ENCODE measurements at places on chromosomes 12 and 14.

GRCh38 chr12:123150275-123150743 is 581 bp downstream of the PITPNM2 start:
- no peaks in the 10 kb centered on the region for H3K36me3 ChIP-seq
- DNase-seq = no peak
- H3K4me1 ChIP-seq = peaks cover 28% of the 10 kb centered on the region
- H3K27me3 ChIP-seq = no peaks in the 10 kb centered on the region
- peak overlapping the region; percentile 87 for H3K4me3 ChIP-seq

DNA sequence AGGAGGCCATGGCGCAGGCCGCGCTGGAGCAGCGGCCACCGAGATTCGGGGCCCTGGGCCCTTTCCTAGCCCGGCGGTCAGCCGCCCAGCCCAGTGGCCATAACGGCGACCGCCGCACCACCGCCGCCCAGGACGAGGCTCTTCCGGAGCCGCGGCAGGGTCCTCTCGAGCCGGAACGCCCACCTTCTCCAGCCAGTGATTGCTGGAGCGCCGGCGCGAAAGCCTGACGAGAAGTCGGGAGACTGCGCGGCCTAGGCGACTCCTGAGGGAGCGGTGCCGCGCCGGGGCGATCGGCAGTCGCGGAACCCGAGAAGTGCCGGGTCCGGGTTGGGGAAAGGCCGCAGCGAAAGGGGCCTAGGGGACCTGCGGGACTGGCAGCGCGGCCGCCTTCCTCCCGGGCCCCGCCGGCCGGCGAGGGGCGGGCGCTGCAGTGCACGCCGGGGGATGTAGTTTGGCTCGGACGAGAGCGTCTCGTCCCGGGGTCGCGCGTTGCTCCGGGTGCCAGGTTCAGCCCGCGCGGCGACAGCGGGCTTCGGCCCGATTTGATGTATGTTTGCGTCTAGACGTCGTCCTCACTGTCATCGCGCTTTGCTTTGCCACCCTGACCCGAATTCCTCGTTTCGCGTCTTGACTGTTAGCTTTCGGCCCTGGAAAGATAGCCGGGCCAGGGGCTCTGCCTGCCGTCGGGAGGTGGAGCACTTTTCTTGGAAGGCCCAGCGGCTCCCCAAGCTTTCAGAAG is at the start of gene VTI1B:
VTI1B (minus strand) TSS at position 153 of the 739 bp plus-strand sequence; CDS start at position 10, 143 bp downstream.
- H3K36me3 ChIP-seq = peaks cover 18% of the 10 kb centered on the region
- no peaks in the 10 kb centered on the region for H3K27me3 ChIP-seq
- DNase-seq = no peak
- peak within 1 kb of the TSS; percentile 97 for H3K27ac ChIP-seq
- peaks cover 38% of the 10 kb centered on the region for H3K4me1 ChIP-seq

- no peak for DNase-seq
- H3K27ac ChIP-seq = no peak overlapping the region
- H3K27me3 ChIP-seq = no peaks in the 10 kb centered on the region
- H3K4me3 ChIP-seq = no peak overlapping the region
- no peaks in the 10 kb centered on the region for H3K4me1 ChIP-seq
- no peaks in the 10 kb centered on the region for H3K36me3 ChIP-seq
Measured at GRCh38 chr12:49887536-49888401, 15.9 kb downstream of the FAIM2 start.

- H3K27me3 ChIP-seq = no peaks in the 10 kb centered on the region
- no peak overlapping the region for H3K4me3 ChIP-seq
- DNase-seq = no peak
- no peaks in the 10 kb centered on the region for H3K36me3 ChIP-seq
- H3K4me1 ChIP-seq = peaks cover 9% of the 10 kb centered on the region
Measured at GRCh38 chr14:38951451-38951850, 151.6 kb downstream of the SEC23A start.

- no peak overlapping the region for H3K27ac ChIP-seq
- no peaks in the 10 kb centered on the region for H3K27me3 ChIP-seq
- H3K4me1 ChIP-seq = peaks cover 18% of the 10 kb centered on the region
- no peak overlapping the region for H3K4me3 ChIP-seq
Measured at GRCh38 chr12:47373554-47374150, 293.9 kb upstream of the AMIGO2 start.

DNA sequence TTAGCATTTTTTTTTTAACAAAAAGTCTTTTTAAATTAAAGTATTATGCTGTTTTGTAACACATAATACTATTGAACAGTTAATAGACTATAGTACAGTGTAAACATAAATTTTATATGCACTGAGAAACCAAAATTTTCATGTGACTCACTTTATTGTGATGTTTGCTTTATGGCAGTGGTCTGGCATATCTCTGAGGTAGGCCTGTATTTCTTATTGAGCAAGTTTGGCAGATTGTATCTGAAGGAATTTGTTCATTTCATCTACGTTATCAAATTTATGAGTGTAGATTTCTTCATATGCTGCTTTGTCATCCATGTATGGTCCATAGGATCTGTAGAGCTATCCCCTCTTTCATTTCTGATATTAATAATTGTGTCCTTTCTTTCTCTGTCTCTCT is 78.8 kb upstream of the PDE3A start:
- DNase-seq = no peak
- no peaks in the 10 kb centered on the region for H3K4me1 ChIP-seq
- H3K36me3 ChIP-seq = no peaks in the 10 kb centered on the region
- no peak overlapping the region for H3K27ac ChIP-seq
- H3K4me3 ChIP-seq = no peak overlapping the region

DNA sequence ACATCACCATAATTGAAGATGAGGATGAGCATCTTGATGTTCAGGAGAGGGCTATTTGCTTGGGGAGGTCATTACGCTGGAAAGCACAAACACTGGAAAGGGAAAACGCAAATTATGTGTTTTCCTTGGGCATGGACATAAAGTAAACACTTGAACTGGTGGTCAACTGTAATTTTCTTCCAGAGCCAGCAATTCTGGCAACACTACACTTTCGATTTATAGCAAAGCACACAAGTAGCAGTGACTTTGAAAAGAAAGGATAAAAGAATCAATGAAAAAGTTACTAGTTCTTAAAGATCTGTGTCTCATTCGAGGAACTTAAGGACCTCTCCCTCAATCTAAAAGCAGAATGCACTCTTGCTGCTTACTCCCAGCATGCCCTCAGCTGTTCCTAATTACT is 2.2 kb downstream of the CLEC14A start:
- no peaks in the 10 kb centered on the region for H3K27me3 ChIP-seq
- no peaks in the 10 kb centered on the region for H3K36me3 ChIP-seq
- H3K4me1 ChIP-seq = no peaks in the 10 kb centered on the region

- no peak for DNase-seq
- H3K27ac ChIP-seq = no peak overlapping the region
- H3K36me3 ChIP-seq = no peaks in the 10 kb centered on the region
Measured at GRCh38 chr12:75996861-75997447, 34.6 kb downstream of the PHLDA1 start.

All from esophagus muscularis mucosa (tissue), 4 donors.